AG04450 (cell line): ENCODE measurements at places on chromosomes 16 and 17.

- no peak for DNase-seq
Measured at GRCh38 chr17:69236946-69237345, 8.3 kb upstream of the ABCA10 start.

DNA sequence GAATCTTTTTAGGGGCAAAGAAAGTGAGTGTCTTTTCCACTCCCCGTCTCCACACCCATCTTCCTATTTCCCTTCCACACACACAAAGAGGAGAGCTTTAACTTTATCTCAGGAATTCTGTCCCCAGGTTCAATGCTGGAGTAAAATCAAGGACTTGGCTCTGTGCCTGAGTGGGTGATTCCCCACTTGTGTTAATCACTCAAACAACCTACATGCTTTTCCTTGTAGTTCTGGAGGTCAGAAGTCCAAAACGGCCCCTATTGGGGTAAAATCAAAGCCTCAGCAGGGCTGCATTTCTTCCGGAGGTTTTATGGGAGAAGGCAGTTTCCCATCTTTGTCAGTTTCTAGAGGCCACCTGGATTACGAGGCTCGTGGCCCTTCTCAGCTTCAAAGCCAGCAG, 422.3 kb upstream of the RBFOX1 start:
- DNase-seq, result no peak

DNA sequence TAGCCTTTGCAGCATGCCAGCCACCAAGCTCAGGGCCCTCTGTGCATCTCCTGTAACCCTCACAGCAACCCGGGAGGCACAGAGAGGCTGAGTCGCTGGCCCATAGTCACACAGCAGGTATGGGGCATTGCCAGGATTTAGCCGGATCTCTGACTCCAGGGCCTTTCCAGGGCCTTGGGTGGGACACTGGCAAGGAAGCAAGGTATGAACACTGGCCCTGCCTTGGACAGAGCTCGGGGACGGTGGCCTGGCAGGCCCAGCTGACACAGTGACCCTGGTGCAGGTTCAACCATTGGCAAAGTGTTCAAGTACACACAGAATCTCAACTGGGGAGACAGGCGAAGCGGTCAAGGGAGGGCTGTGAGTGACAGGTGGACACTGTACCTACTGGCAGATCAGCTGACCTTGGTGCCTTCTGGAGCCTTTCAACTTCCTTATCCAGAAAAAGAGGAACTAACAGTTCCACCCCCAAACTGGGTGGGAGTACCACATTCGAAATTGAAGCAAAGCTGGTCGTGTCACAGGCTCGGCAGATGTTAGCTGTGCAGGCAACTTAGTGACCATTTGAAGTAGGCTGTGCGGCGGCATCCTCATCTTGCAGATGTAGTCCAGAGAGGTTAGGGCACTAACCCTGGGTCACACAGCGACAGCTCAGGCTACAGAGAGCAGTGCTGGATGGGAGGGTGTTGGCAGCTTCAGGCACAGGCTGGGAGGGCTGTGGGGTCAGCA, 287.4 kb downstream of the SEC14L1 start:
- DNase-seq, result no peak

GRCh38 chr17:1031711-1032110, 34.8 kb downstream of the TIMM22 start:
- no peak for DNase-seq

- DNase-seq, result no peak
Measured at GRCh38 chr16:52254746-52255145, 292.2 kb downstream of the TOX3 start.

DNA sequence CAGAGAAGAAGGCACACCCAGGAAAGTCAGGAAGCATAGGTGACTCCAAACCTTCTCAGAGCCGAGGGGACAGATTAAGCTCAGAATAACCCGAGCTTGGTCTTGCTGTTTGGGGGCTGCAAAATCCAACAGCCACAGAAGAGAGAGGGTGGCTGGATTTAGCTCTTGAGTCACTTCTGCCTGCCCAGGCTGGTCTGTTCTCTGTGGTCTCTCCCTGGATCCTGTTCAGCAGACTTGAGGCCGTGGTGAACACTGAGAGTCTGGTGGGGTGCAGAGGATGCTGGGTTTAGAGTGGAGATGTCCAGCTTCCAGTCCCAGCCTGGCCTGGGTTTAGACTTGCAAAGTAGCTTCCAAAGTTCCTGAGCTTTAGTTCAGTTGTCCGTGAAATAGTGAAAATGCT, 8.8 kb downstream of the SLC26A11 start:
- no peak for DNase-seq

- no peak for DNase-seq
Measured at GRCh38 chr17:413016-413350, 60.4 kb upstream of the RPH3AL start.

DNA sequence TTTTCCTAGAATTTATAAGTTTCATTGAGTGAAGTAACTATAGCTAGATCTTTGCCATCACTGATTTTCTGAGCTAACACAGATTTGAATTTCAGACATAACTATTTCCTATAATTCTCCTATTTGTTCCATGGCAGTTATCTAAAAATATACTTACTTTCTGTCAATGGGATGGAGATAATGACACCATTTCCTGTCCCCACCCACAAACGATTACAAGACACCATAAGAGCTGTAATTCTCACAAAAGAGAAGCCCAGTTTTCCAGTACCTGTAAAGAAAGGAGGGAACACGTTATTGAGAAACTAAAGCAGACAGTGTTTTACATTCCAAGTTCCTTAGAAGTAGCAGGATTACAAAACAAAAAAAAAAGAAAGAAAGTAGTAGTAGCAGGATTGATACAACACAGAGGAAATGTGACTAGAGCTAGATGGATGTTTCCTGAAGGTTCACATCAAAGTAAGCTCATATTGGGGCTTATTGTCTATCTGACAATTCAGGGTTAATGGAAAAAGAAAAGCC, 110.9 kb upstream of the TOB1 start:
- no peak for DNase-seq

DNA sequence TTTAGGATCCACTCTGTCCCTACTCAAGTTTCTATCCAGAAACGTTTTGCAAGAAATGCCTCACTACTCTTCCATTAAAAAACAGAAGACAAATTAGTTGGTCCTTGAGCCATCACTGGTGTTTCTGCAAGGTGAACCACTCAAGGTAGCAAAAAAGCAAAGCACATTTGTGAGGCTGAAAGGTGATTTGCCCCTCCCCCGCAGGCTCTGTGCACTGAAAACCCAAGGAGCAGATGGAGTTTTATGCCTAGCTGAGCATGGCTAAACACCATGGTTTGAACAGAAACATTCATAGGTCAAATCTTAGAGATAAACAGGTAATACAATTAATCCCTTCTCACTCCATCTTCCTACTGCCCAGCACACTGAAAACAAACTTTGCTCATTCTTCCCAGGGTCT, 538.2 kb upstream of the CDH5 start:
- DNase-seq, result no peak

DNA sequence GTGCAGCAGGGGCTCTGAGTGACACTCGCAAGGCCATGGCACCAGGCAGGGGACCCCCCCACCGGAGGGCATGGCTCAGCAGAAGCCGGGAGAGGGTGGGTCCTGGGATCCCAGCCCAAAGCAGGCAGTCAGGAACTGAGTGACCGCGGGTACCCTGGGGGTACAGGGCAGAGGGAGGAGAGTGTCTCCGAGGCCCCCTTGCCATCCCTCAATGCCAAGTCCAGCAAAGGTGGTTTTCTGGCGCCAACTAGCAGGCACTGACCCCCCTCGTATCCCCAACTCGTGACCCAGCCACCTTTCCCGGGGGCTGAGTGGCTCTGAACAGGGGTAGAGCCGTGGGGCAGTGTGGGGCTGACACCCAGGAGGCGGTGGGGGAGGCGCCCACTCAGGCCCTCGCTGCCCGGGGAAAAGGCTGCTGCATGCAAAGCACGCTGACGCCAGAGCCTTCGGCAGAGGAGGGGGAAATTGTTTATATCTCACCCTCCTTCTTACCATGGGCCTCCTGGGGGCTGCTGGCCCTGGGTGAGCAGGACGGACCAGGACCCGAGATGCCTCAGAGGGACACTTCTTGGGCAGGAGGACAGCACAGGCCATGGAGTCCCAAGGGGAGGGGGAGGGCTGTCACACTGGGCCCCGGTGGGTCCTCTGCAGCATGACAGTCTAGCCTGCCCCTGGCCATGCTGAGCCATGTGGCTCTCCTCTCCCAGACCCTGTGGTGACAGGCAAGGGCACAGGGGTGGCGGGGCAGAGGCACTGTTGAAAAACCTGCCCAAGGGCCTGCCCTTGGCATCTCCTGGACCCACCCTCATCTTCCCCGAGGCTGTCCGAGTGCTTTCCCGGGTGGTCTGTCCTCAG, 14.6 kb upstream of the ENPP7 start:
- DNase-seq, result no peak

- DNase-seq, result no peak
Measured at GRCh38 chr16:72397876-72398275, 225.9 kb upstream of the PMFBP1 start.

DNA sequence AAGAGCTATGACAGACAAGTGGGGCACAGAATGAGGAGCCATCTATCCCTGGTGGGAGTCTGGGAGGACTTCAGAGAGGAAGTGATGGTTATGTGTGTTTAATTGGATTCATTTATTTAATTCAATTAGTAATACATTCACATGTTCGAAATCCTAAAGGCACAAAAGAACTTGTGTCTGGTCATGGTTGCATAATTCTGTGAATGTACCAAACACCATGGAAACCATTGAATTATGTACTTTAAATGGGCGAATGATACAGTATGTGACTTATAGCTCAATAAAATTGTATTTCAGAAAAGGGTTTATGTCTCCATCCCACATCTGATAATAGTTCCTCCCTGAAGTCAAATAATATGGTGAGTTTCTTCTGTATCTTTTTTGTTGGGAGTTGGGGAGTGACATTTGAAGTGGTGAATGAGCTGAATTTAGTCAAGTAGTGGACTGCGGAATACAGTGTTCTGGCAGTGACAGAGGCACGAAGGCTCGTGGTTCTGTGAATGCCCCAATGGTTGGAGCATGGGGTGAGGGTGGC, 19.8 kb upstream of the G6PC1 start:
- no peak for DNase-seq

DNA sequence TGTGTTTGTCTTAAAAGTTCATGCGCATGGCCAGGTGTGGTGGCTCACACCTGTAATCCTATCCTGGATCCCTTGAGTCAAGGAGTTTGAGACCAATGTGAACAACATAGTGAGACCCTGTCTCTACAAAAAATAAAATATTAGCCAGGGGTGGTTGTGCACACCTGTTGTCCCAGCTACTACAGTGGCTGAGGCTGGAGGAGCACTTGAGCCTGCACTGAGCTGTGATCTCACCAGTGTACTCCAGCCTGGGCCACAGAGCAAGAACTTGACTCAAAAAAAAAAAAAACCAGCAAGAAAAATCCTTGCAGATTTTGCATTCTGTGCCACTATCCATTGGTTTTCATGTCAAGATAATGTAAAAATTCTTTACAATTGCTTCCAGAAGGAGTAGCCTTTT, 8.2 kb downstream of the KSR1 start:
- no peak for DNase-seq

DNA sequence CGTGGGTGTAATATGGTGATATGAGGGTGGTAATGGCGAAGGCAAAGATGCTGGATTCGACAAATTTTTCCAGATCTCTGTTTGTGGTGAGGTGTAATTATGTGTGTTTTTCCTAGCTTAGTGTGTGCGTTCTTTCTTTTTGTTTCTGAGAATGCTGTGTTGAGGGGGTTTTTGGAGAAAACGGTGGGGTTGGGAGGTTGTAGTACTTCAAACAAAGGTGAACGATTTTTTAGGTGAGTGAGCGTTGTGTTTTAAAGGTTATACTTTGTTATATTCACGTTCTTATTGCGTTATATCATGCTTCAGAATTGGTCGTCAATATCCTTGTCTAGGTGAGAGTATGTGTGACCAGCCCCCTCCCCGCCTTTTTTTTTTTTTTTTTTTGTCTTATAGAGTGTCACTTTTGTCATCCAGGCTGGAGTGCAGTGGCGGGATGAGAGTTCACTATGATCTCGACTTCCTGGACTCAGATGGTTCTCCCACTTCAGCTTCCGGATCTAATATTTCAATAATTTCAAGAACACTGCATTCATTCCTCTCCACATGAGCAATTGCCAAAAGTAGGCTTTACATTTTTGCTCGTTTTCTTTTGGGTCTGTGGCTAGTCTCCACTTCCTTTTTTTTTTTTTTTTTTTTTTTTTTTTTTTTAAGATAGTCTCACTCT, 82.2 kb upstream of the RNU2-1 start:
- DNase-seq, result no peak

GRCh38 chr16:2211923-2212347, 1.3 kb upstream of the BRICD5 start:
- DNase-seq, result no peak

- DNase-seq, result no peak
Measured at GRCh38 chr17:58322581-58323185, 5.9 kb downstream of the TSPOAP1 start.

DNA sequence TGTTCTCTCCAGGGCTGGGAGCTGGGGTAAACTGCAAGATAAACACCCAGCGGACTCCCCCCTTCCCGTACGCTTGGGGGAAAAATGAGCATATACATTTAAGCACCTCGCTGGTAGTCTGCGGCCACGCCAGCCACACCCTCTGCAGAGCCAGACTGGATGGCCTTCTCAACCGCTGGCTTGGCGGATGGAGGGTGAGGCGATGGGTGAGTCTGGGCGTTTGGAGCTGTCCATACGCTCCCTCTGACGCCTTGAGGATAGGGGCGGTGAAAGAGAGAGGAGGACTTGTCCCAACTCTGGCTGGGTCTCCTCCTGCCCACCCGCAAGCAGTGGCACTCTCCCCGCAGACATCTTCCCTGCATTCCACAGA, 1.0 kb downstream of the ITGA3 start:
- DNase-seq, result no peak

DNA sequence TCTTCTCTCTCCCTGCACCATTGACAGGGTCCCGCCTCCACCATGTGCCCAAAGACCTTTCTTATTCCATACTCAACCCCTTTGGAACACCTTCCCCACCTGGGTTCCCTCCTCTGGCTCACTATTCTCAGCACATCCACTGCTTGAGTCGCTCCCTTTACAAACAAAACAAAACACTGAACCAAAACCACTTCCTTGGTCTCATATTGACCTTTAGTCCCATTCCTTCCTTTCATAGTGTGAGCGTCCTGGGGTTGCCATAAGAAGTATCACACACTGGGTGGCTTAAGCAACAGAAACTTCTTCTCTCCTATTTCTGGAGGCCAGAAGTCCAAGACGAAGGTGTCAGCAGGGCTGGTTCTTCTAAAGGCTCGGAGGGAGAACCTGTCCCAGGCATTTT, 6.1 kb upstream of the TNRC6C start:
- no peak for DNase-seq

GRCh38 chr17:5711344-5711743, 127.0 kb upstream of the NLRP1 start:
- DNase-seq, result no peak
